ENCODE measurements at places on chromosomes 7 and 10.

GRCh38 chr7:14233076-14233867 is 243.8 kb upstream of the ETV1 start:
- DNase-seq: no peak

- DNase-seq: no peak
These were observed 186.8 kb upstream of the YAE1 start for GRCh38 chr7:39379416-39379815.

DNA sequence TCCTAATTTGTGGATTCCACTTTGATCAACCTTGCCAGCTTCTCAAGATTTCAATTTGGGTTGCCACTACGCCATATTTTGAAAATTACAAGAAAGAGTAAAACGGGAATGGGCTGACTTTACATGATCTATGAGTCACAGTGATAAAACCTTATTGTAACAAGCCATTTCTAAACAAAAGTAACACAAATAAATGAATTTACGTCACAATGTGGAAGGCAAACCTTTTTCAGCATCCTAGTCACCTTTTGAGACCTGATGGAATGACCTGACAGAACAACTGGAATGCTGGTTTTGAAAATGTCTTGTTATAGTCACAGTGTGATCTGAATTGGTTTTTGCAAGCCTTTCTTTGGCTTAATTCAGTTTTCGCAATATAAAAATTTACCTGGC is 85.9 kb downstream of the CDK6 start:
- no peak for DNase-seq

DNA sequence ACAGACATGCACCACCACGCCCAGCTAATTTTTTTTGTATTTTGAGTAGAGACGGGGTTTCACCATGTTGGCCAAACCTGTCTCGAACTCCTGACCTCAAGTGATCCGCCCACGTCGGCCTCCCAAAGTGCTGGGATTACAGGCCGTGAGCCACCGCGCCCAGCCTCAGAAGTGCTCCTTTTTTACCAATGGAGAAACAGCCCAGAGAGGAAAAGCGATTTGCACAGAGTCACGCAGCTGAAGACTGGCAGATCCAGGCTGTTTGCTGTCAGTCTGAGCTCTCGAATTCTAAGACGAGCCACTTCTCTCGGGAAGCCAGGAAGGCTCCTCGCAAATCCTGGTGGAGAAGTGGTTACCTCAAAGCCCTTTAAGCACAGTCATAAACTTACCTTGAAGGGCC is 57.4 kb upstream of the SDK1 start:
- no peak for DNase-seq

GRCh38 chr7:130856866-130857265 is 122.9 kb upstream of the KLF14 start:
- DNase-seq: no peak

- DNase-seq: no peak
These were observed 36.4 kb downstream of the MINPP1 start for GRCh38 chr10:87541114-87541513.

DNA sequence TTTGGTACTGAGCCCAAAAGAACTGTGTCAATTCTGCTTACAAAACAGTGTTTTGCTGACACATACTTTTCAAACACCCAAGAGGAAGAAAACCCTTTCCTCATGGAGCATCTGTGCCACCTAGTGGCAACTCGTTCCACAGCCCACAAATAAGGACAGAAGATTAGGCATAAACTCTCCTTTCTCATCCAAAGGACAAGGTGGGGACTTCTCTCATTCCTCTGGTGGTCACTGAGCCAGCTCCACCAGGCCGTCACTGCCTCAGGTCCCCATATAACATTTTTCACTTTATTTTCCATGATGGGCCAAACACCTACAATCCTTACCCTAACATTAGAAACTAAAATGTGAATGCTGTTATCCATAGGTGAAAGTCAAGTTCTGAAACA is 76.9 kb downstream of the RNF216 start:
- DNase-seq: peak; percentile 47

GRCh38 chr7:102834999-102835398 is 77.8 kb upstream of the LRRC17 start:
- DNase-seq: no peak

DNA sequence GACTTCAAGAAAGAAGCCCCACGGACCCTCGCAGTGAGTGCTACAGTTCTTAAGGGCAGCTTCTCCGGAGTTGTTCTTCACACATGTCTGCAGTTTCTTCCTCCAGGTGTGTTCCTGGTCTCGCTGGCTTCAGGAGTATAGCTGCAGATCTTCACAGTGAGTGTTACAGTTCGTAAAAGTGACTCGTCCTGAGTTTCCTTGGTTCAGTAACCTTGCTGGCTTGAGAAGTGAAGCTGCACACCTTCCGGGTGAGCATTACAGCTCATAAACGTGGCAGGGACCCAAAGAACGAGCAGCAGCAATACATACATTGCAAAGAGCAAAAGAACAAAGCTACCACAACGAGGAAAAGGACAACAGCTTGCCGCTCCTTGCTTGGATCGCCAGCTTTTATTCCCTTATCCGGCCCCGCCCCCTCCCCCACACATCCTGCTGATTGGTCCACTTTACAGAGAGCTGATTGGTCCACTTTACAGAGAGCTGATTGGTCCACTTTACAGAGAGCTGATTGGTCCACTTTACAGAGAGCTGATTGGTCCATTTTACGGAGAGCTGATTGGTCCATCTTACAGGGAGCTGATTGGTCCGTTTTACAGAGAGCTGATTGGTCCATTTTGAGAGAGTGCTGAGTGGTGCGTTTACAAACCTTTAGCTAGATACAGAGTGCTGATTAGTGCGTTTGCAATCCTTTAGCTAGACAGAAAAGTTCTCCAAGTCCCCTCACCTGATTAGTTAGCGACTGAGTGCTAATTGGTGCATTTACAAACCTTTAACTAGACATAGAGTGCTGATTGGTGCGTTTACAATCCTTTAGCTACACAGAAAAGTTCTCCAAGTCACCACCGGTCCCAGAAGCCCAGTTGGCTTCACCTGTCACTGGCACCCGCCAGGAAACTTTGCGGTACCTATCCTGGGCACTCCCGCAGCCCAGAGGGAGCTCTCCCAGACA is 165.3 kb downstream of the AGMO start:
- DNase-seq: no peak

- no peak for DNase-seq
These were observed 63.0 kb downstream of the PROSER2 start for GRCh38 chr10:11886138-11886474.

- no peak for DNase-seq
These were observed 5.1 kb downstream of the AOAH start for GRCh38 chr7:36719083-36719632.

- no peak for DNase-seq
These were observed 21.5 kb downstream of the HSPA12A start for GRCh38 chr10:116720668-116721546.
